ENCODE measurements at places on chromosomes 11 and 22. TPM values are rescaled to one million over a fixed set of nuclear protein-coding genes. Genes with fewer than 3 reads are reported as not detected.

DNA sequence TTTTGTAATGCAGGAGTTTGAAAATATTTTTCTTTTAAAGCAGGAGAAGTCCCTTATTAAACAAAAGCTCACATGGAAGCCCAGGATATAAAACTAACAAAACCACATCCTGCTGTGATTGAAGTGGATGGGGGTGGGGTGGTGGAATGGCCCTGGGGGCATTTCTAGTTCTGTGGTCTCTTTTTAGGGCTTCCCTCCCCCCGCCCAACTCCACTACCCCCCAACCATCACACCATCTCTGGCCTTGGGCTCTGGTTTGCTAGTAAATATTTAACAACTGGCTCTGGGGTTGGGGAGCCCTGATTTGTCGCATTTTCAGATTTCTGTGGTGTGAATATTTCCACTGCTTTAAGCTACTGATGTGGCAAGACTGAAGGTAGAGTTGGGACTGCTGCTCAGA is 279.6 kb upstream of the PLET1 start:
- no peak for DNase-seq

The MEI1 gene
- total RNA-seq, result 0.16 TPM

- no peak for DNase-seq
Measured at GRCh38 chr11:114586797-114587196, 8.8 kb downstream of the NXPE4 start.

- DNase-seq, result no peak
Measured at GRCh38 chr22:44793106-44793505, 40.7 kb downstream of the ARHGAP8 start.

DNA sequence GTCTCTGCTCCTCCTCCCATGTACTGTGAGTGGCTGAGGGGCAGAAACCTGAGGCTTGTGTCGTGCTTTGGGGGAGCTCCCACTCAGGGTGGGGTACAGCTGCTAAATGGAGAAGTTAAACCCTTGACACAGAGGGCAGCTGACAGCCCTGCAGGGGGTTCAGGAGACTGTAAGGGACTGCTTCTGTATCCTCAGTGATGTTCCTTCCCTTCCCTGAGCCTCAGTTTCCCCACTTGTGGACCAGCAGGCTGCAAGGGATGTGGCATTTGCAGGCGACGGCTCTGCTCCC is 15.6 kb downstream of the SYNGR1 start:
- DNase-seq, result no peak

The BAIAP2L2 gene
- total RNA-seq, result 0.52 TPM

GRCh38 chr11:10257478-10257877 is 36.5 kb downstream of the SBF2 start:
- no peak for DNase-seq
